T-helper 17 cell (primary cell): ENCODE measurements at places on chromosomes 2 and 18. TPM values are rescaled to one million over a fixed set of nuclear protein-coding genes. Genes with fewer than 3 reads are reported as not detected.

Gene DPYSL5
- total RNA-seq: not detected

Gene CCDC150
- total RNA-seq: 1.7 TPM

Gene SERPINB4
- total RNA-seq: not detected

Gene TEKT4
- total RNA-seq: not detected

Gene UGT1A6
- not detected for total RNA-seq

Gene LMAN1
- 58.1 TPM for total RNA-seq

Gene CIDEA
- not detected for total RNA-seq

Gene GPR75
- 2.7 TPM for total RNA-seq

Gene CCBE1
- total RNA-seq: not detected

Gene FAM237A
- not detected for total RNA-seq

Gene CCDC102B
- total RNA-seq: 2.6 TPM

Gene CABYR
- 2.4 TPM for total RNA-seq

Gene PLCL1
- 24.9 TPM for total RNA-seq

Gene CLEC4F
- 0.15 TPM for total RNA-seq

Gene EVX2
- total RNA-seq: not detected

Gene PTPRN
- 2.6 TPM for total RNA-seq

Gene LTBP1
- 33.8 TPM for total RNA-seq

Gene SULT1C2
- total RNA-seq: not detected

Gene CPLX4
- total RNA-seq: not detected

Gene RTP5
- total RNA-seq: 0.12 TPM

Gene MSTN
- 0.10 TPM for total RNA-seq

Gene TSPYL6
- not detected for total RNA-seq

Gene METTL4
- 13.7 TPM for total RNA-seq

Gene GEN1
- total RNA-seq: 10.7 TPM

Gene PCARE
- total RNA-seq: not detected

Gene CCDC74B
- total RNA-seq: 0.99 TPM

Gene BIN1
- 132 TPM for total RNA-seq

Gene EGR4
- total RNA-seq: 0.52 TPM

Gene GRHL1
- total RNA-seq: 3.7 TPM

Gene SNORC
- 1.0 TPM for total RNA-seq
